ENCODE measurements at places on chromosomes 3 and 15.
A peak's percentile ranks its signal among the peaks of the same experiment; 100 is the strongest.

GRCh38 chr3:3334491-3334890, 155.0 kb upstream of the CRBN start:
- DNase-seq: no peak

GRCh38 chr3:171347301-171348039, 112.7 kb downstream of the TNIK start:
- DNase-seq: no peak

GRCh38 chr15:49645941-49646340, 25.1 kb downstream of the DTWD1 start:
- DNase-seq: peak; percentile 98

DNA sequence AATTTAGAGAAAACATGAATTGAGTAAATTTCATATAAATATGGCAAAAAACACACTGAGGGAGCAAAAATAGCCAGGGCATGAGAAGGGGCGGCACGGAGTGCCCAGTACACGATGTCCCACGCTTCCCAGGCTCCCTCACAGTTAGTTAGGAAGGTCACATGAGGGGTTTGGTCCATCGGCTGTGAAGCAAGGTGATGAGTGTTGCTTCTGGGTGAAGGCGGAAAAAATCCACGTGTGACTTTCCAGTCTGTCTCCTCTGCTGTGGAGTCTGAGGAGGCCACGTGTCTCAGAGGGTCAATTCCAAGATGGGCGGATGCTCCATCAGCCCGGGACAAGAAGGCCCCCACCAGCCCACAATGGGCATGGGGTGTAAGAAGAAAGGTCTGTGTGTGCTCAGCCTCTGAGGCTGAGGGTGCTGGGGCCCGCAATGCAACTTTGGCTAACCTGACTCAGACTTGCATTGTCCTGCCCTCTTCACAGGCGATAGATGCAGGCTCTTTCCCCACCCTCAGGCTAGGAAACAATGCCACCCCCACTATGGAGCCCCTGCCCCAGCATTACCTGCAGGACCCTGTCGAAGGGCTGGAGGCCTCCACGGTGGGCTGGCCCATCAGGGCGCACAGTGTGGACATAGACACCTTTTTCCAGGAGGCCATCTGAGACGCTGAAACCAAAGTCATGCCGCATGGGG, 45.7 kb downstream of the GRIP2 start:
- no peak for DNase-seq

- DNase-seq: peak; percentile 88
These were observed 102.2 kb downstream of the DGKG start for GRCh38 chr3:186259612-186260383.

- peak; percentile 58 for DNase-seq
These were observed 9.0 kb upstream of the UACA start for GRCh38 chr15:70772402-70772801.

GRCh38 chr15:67537771-67538170, 4.7 kb upstream of the MAP2K5 start:
- DNase-seq: no peak

DNA sequence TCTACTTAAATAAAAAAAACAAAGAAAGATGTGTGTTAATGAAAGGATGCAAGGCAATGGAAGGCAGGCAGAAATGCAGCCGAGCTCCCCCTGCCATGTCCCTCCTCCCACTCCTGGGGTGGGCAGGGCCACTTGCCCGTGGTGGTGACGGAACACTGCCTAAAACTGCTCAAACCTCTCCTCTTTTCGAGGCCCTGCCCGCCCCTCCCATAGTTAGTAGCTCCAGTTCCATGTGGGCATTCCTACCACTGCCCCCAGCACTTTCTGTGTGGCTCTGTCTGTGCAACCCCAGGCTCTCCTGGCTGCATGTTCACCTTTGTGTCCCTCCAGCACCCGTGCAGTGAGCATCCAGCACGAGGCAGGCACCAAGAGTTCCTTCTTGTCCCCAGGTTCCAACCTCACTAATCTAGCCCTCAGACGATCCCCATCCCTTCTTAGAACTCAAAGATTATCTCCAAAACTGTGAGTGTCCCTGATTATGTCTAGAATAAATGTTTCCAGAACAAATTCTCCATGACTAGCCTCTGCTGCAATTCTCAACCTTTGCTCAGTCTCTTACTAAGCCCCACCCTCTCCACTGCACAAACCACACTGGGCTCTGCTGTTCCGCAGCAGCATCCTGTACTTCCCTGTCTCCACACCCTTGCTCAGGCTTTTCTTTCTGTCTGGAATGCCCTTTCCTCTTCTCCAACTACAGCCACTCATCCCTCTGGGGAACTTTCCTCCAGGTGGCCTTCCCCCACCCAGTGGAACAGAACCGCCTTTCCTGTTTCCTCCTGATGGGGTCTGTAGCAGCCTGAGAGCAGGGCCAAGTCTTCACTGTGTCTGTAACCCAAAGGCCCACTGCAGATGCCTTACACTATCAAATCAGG, 32.6 kb upstream of the SPTBN5 start:
- DNase-seq: peak; percentile 35

- DNase-seq: no peak
These were observed 26.5 kb upstream of the FBXL2 start for GRCh38 chr3:33250712-33251111.
